Fibroblast of lung (primary cell): ENCODE measurements at places on chromosomes 6 and 20. TPM values are rescaled to one million over a fixed set of nuclear protein-coding genes. Genes with fewer than 3 reads are reported as not detected.

- no peak for DNase-seq
These were observed 64.5 kb downstream of the CDC5L start for GRCh38 chr6:44451803-44452695.

- no peak for DNase-seq
These were observed 52.2 kb upstream of the SPACA1 start for GRCh38 chr6:87995461-87995860.

DNA sequence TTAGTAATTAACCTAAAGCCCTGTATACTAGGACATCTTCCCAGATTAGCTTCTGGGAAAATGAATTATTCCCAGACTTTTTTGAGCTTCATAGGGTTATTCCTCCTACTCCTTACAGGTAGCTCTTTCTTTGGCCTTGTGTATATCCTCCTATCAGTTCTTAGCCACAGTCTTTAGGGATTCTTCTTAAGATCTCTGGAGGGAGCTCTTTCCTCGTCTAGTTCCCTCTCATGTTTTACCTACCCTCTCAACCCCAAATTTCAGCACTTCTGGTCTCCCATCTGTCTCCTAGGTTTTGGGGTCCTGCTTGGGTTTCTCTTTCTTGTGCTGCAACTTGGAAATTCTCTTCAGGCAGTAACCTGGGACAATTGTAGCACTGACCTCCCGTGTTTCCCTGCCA lies 46.4 kb upstream of the SLC35B3 start:
- DNase-seq = no peak

- DNase-seq = no peak
These were observed 69.3 kb downstream of the FAM229B start for GRCh38 chr6:112156668-112157067.

CALHM4 gene
- polyA plus RNA-seq = not detected in 2 replicates

GRCh38 chr20:21820688-21821087 lies 115.2 kb downstream of the PAX1 start:
- no peak for DNase-seq

HTR1E gene
- polyA plus RNA-seq = not detected in 2 replicates

OTOR gene
- not detected in 2 replicates for polyA plus RNA-seq

DNA sequence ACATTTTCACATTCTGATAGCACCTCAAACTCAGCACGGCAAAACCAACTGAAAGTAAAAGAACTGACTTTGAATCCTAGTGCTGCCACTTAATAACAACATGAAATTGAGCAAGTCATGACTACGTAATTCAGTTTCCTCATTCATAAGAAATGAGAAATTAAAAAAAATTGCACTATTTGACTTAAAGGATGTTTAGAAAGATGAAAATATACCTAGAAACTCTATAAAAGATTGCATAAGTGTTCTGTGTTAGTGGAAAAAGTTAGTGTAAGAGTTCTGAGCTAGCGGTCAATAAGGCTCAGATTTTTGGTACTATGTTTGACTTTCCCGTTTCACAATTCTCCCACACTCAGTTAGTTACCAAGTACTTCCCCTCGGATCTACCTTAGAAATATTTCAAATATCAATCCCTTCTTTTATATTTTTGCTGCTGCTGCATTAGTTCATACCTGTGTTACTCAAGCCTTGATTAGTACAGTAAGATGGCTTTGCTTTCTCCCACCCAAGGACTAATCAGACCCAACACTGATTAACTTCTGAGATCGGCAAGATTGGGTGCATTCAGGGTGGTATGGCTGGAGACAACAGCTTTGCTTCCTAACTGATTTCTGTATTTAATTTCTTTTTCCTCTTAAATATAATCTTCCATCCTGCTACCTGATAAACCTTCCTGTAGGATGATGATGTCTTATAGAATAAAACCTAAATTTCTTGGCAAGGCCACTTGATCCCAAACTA lies 25.9 kb downstream of the ECHDC1 start:
- no peak for DNase-seq
